MCF 10A (cell line): ENCODE measurements at places on chromosomes 4 and X. TPM values are rescaled to one million over a fixed set of nuclear protein-coding genes. Genes with fewer than 3 reads are reported as not detected.

The TCEAL7 gene
- total RNA-seq = not detected in 2 replicates

DNA sequence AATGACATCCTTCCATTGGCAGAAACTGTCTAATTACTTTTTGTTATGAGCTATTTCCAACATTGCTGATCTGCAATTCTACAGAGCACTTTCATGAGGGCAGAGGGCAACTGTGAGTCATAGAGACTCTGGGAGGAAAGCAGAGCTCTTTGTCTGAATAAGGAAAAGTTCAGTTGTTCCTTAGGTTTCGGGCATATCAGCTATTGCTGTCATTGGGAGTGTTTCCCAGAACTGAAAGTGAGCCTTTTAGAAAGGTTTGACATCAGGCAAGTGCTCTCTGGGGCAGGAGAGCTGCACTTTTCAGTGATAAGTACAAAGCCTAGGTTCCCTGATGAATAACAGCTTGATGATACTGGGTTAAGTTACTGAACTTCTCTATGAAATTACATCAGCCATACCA, 119.2 kb upstream of the EDNRA start:
- peak; percentile 76 for DNase-seq

The TMEM150C gene
- 0.10 TPM in 1 of 2 replicates, not detected in the other for total RNA-seq

DNA sequence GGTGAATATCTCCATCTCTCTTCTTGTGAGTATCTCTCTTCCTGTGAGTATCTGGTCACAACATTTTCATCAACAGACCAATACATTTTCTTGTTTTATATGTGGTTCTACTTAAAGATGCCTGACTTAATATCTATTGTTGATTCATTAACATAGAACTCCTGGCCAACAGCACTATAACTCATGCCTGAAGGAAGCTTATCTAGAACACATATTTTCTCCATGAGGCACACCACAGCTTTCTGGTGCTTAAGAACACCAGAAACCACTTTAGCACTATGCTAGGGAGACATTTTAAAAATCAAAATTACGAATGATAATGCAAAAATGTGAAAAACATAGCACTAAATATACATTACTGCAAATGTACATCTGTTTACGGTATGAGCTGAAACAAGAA, 190.4 kb downstream of the GABRB1 start:
- DNase-seq = no peak

The FAM47A gene
- total RNA-seq = not detected in 2 replicates

- no peak for DNase-seq
Measured at GRCh38 chr4:76989391-76990061, 40.0 kb downstream of the SEPTIN11 start.
